ENCODE measurements at places on chromosomes 7 and 10. TPM values are rescaled to one million over a fixed set of nuclear protein-coding genes. Genes with fewer than 3 reads are reported as not detected.

The SEPTIN14 gene
- total RNA-seq, result not detected

The PLPP4 gene
- not detected for total RNA-seq

The PRXL2A gene
- 110 TPM for total RNA-seq

The PAPSS2 gene
- 8.6 TPM for total RNA-seq

The TFPI2 gene
- total RNA-seq, result 1.3 TPM

The SCART1 gene
- 0.51 TPM for total RNA-seq

The GPR22 gene
- 36.4 TPM for total RNA-seq

The UBN2 gene
- 11.9 TPM for total RNA-seq

The NKX2-3 gene
- total RNA-seq, result not detected

The ENTPD7 gene
- total RNA-seq, result 1.5 TPM

The SEMA4G gene
- total RNA-seq, result 0.86 TPM

The CLCN1 gene
- 0.08 TPM for total RNA-seq

The ZNF92 gene
- total RNA-seq, result 2.9 TPM

GRCh38 chr7:132751244-132751647 is 175.0 kb upstream of the PLXNA4 start:
- DNase-seq, result no peak

DNA sequence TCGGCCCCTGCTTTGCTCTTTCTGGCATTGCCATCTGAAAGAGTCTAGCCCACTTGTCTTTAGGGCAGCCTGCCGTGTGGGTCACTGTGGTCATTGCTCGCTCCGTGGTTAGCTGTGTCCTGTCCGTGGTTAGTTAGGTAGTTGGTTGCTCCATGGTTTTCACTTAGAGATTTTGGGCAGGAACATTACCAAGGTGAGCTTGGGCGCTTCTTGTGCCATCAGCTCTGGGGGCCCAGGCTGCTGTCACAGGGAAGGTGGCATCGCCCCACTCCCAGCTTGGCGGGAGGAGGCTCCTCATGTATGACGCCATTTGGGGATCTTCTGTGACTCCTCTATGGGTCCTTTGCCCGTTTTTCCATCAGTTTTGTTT is 53.1 kb downstream of the INPP5A start:
- DNase-seq, result no peak

DNA sequence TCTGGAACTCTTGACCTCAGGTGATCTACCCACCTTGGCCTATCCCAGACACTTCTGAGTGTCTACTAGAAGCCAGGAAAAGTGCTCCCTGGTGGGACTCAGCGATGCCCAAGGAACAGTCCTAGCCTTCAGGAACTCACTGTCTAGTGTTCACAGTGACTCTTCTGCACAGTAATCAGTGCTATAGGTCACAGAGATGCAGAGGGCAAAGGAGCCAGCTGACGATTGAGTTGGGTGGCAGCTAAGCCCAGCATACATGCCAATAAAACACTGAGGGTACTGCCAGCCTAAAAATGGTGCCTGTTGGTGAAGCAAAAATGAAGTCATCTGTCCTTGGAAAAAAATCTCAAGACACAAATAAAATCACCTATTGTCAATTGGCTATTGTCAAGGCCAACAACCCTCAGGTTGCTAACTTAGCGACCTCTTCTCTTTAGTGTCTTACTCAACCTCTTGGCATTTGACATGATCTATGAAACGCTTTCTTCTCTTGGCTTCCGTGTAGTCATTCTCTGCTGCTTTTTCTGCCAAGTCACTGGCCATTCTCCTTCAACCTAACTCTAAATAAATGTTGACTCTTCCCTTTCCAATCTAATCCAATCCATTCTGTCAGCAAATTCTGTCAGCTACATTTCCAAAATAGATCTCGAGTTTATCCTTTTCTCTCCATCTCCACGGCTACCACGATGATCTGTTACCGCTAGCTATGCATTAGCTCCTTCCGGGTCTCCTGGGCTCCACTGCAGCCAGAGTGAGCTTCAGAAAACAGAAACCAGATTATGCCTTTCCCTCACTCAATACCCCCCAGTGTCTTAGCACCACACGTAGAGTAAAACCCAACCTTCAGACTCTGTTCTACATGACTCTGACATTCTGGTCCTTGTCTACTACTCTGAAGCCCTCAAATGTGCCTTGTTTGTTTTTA is 99.2 kb downstream of the ATXN7L1 start:
- no peak for DNase-seq

- DNase-seq, result no peak
Observed at GRCh38 chr10:101763141-101763846, 12.6 kb downstream of the FGF8 start.

GRCh38 chr10:7485799-7486198 is 75.0 kb upstream of the SFMBT2 start:
- DNase-seq, result no peak

DNA sequence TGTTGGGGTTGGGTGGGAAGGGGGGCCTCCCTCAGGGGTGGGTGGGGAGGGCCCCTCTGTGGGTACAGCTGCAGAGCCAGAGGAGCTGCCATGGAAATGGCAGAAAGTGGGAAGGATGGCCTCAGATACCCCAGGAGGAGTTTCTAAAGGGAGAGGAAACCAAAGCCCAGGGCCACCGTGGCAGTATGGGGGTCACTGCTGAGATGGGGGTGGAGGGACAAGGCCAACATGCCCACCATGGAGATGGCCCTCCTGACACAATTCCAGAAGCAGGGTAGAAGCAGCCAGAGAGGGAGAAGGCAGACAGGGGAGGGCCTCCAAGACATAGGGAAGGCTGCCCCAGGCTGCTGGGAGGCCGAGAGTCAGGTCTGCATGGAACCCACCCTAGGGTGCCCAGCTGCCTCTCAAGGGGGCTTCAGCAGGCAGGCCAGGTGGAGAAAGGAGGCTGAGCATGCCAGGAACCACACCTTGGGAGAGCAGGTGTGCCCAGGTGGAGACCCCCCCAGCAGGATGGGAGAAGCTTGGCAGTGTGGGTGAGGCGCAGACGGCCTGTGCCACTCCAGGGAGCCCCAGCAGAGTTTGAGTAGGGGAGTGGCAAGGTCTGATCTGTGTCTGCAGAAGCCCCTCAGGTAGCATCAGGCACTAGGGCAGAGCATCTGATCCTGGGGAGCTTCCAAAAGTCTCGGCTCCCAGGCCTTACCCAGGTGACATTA is 146.8 kb downstream of the ARHGAP22 start:
- DNase-seq, result no peak

- DNase-seq, result no peak
Observed at GRCh38 chr7:102106625-102107024, 180.0 kb upstream of the SH2B2 start.

- DNase-seq, result no peak
Observed at GRCh38 chr7:55556031-55556430, 16.3 kb downstream of the VOPP1 start.

GRCh38 chr10:131561897-131562296 is 250.4 kb upstream of the TCERG1L start:
- no peak for DNase-seq

- DNase-seq, result no peak
Observed at GRCh38 chr10:103951942-103952341, 15.0 kb upstream of the SLK start.

GRCh38 chr7:96530786-96531185 is 178.9 kb downstream of the SEM1 start:
- no peak for DNase-seq

DNA sequence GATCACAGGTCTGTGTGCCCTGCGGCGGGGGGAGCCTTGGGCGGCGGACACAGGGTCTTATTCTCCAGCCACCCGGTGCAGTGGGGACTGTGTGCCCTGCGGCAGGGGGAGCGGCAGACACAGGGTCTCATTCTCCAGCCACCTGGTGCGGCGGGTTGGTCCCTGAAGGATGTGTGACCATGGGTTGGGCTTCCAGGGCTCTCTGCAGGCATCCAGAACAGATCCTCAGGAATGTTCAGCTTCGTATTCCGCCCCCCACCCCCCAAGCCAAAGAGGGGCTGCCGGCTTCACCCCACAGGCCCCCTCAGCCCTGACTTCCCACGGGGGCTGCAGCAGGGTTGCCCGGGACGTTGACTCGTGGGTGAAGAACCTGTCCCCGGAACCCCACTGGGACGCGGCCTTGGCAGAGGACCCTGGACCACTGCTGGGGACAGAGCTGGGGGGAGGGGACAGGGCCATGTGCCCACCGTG is 154.5 kb upstream of the PPP2R2D start:
- no peak for DNase-seq

DNA sequence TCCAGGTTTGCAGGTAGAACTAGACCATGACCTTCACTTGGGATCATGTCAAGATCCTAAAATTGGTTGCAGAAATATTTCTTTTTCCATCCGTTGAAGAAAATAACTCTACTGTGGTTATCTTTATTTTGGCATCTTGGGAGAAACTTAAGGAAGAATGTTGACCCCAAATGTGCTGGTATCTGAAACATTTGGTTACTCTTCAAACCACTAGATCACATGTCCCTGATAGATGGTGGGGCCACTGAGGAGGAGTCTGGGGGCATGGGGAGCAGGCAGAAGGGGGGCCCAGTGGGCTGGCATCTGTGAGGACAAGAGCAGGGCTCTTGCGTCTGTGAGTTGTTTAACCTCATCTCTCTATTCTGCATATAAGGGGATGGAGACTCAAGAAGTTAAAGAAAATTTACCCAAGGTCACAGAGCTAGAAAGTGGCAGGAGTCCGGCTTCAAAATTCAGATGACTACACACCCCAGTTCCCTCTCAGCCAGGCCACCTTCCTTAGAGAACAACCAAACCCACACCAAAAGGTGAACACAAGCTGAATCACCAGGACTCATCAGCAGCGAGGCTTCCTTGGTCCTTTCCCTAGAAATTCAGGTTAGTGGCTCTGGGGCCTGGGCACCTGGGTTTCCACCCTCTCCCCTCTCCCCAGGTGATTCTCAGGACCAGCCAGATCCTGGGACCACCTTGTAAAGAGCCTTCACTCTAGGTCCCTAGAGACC is 40.6 kb upstream of the SRGN start:
- DNase-seq, result no peak

DNA sequence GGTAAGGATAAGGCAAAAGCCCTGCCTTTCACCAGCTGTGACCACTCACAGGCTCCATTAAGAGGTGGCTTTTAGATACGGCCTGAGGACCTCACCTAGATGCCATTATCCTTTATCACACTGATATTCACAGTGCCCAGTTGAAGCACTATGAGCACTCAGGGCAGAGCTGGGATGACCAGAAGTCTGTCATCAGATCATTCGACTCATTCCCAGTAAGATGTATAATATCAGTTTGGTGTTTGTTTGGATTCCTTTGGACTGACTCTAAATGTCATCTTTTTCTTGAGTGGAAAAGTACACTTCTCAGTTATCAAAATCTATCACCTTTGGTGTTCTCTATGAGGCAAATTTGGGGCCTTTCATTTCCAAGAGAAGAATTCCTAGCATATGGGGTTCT is 18.7 kb downstream of the CCDC136 start:
- DNase-seq, result no peak

DNA sequence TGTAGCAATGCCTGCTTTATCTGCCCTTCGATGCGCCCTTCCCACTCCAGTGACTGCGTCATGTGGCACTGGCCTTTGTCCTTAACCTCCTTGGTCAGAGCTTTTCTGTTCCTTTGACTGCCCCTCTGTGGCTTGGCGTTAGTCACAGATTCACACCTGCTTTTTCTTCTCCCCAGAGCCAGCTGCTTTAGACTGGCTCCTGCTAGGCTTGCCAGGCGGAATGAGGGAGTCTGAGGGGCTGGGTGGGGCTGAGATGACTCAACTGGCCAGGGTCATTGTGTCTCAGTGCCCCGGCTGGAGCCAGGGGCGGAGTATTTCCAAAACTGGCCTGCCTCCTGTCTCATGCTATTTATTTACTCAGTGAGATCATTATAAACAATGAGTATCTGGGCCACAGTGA is 194.1 kb downstream of the EMX2 start:
- DNase-seq, result no peak

- no peak for DNase-seq
Observed at GRCh38 chr7:28160551-28160991, 20.0 kb downstream of the JAZF1 start.

DNA sequence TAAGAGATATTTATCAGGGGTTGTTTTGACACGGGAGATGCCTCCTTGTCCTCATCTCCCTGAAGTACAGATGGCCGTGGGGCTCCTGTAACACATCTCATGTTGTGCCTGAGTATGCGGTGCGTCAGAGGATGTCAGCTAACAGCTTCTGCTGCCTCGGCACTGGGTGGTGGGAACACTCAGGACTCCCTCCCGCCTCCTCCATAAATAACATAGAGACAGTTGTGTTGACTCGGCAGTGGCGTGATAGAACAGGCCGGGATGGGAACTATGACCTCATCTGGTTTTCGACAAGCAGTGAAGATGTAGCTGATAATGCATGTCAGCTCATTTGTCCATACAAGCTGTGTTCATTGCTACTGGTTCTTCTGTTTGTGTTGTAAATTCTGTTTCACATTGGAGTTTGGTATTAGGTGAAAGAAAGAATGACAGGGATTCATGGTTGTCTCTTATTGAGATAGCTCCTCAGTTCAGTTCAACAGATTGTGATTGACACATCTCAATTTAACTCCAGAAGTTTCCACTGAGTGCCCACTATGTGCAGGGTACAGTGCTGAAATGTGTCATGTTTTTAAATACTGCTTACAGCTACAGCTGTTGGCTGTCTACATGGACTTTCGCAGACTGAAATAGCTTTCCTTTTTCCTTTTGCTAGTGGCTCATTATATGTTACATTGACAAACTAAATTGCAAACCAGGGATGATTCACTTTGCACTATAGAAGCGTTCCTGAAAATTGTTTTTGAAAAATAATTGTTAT is 87.4 kb downstream of the CHN2 start:
- peak; percentile 48 for DNase-seq

GRCh38 chr7:75623390-75624133 is 115.2 kb downstream of the HIP1 start:
- no peak for DNase-seq

- no peak for DNase-seq
Observed at GRCh38 chr7:128318691-128319090, 25.0 kb downstream of the RBM28 start.

DNA sequence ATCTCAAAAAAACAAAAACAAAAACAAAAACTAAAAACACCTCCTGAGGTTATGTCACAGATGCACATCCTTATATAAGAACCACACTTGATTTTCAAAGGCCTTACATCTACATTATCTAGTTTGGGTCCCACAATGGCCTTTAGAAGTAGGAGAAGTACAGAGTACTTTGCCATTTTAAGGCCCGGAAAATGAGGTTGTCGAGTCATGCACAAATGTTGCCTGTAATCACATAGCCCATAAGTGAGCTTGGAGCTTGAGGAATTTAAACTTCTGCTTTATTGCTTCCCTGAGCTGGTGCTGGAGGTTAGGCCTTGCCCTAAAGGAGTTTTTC is 9.7 kb upstream of the MKRN1 start:
- DNase-seq, result no peak

DNA sequence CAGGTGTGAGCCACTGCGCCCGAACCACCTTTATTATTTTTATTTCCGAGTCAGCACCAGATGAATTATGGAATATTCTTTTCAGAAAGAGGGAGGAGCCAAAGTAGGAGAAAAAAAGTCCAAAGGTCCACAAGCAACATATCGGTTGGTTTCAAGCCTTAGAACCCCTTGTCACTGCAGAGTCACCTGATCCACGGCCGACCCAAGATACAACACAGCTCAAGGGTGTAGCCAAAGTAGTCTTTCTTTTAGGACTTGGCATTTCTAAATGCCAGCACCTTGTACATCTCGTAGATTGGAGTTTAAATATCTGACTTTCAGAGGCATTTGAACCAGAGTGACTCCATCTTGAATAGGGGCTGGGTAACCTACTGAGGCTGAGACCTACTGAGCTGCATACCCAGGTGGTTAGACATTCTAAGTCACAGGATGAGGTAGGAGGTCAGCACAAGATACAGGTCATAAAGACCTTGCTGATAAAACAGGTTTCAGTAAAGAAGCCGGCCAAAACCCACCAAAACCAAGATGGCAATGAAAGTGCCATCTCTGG is 113.9 kb upstream of the ANLN start:
- DNase-seq, result no peak
